ENCODE measurements at places on chromosomes 11 and 22.

GRCh38 chr11:86547727-86548126, 124.7 kb downstream of the ME3 start:
- DNase-seq = no peak
- no peaks in the 10 kb centered on the region for H3K27me3 ChIP-seq
- H3K27ac ChIP-seq = no peak overlapping the region
- H3K4me3 ChIP-seq = no peak overlapping the region
- no peaks in the 10 kb centered on the region for H3K36me3 ChIP-seq
- peaks cover 23% of the 10 kb centered on the region for H3K4me1 ChIP-seq

- DNase-seq = no peak
- H3K27me3 ChIP-seq = peaks cover 29% of the 10 kb centered on the region
- no peak overlapping the region for H3K27ac ChIP-seq
- peaks cover 15% of the 10 kb centered on the region for H3K4me1 ChIP-seq
Measured at GRCh38 chr11:2933375-2934020, 4.3 kb upstream of the PHLDA2 start.

DNA sequence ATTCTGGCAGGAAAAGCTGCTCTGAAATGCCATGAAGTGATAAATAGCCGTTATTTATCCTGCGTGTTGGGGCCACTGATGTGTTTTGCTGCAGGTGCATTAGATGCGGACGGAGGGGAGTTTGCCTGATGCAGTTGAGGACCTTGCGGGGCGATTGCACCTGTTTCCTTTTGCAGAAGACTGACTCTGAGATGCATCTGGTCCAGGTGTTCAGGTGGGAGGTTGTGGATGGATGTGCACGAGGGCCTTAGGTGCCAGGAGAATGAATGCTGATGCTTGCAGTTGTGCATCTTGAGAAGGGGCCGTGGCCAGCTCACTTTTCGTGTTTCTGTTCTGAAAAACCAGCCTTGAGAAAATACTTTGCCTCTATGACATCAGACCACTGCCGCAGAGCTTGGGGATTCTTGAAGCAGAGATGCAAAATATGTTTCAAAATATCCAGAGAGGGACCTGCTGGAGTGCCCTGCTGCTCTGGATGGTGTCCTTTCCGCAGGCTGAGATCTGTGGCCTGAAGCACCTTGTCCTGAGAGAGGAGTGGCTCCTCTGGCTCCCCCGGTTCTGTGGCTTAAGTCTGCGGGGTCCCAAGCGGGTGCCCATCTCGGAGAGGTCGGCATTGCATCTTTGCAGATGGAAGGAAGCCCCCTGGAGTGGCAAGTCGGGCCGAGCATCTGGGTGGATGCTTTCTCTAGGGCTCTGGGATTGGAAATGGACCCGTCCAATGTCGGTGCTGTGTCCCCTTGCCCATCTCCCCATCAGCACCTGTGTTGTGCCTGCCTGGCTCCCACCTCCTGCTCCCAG, 1031.1 kb downstream of the TBC1D22A start:
- no peaks in the 10 kb centered on the region for H3K4me1 ChIP-seq
- no peak overlapping the region for H3K4me3 ChIP-seq
- no peaks in the 10 kb centered on the region for H3K27me3 ChIP-seq
- no peak for DNase-seq

DNA sequence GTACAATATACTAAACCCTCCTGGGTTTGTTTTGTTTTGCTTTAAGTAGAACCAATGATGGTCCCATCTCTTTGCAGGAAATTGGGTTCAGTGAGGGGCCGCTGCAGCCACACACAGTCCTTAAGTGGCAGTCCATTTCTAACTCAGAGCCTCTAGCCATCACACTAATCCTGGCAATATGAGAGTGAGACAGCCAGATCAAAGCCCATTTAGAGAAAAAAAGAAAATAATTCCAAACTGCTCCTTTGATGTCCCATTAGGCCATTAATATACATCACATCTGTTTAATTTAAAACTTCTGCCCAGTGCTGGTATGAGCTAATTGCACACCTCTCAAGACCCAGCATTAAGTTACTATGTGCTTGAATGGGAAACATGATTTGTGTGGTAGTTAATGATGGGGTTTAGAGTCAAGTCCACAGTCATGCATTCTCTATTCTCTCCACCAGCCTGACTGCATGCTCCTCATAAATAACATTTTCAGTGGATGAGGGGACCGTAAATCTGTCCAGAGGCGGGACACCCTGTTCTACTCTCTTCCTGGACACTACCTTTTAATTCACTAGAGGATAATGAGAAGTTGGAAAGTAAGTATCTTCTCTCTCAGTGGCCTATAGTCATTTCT, 53.8 kb upstream of the BIRC3 start:
- no peak for DNase-seq
- H3K4me3 ChIP-seq = no peak overlapping the region
- peaks cover 14% of the 10 kb centered on the region for H3K4me1 ChIP-seq
- H3K36me3 ChIP-seq = no peaks in the 10 kb centered on the region

DNA sequence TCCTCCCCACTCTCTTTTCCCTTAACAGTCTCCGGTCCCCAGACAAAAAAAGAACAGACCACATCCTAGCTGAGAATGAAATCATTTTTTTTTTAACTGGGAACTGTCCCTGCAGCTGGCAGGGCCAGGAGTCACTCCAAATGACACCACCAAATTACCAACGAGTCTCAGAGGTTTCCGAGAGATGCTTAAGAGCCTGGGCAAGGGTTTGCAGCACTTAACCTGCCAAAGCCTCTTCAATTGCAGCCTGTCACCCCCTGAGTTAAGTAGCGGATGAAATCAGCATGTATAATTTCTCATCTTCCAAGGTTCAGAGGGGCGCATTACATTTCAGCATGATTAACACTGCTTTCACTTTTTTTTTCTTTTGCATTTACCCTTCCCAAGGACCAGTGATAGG, 71.8 kb downstream of the TENM4 start:
- no peaks in the 10 kb centered on the region for H3K36me3 ChIP-seq
- no peak overlapping the region for H3K27ac ChIP-seq
- no peak overlapping the region for H3K4me3 ChIP-seq
- peaks cover 24% of the 10 kb centered on the region for H3K27me3 ChIP-seq
- no peaks in the 10 kb centered on the region for H3K4me1 ChIP-seq

DNA sequence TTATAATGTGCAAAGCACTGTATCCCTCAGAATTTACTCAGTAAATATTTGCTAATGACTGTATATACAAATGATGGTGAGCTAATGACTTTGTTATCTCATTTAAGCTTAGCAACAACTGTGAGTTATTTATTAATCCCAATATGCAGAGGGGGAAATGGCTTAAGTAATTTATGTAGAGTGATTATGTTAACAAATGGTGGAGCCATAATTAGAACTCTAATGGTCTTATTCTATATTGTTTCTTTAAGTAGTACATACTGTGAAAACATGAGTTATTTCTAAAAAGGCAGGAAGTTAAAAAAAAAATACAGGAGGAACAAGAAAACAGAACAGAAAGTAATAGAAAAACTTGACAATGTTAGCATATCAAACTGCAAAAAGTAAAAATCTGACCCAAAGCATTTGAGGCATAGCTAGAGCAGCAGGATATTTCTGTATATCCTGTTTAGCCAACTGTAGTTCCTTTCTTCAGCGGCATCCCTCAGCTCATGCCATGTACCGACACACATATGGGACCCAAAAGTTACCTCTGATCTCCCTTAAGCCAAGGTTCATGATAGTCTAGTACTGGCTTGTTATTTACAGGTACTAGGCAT, 94.2 kb downstream of the FCHSD2 start:
- no peaks in the 10 kb centered on the region for H3K36me3 ChIP-seq
- DNase-seq = no peak
- H3K27me3 ChIP-seq = no peaks in the 10 kb centered on the region
- H3K27ac ChIP-seq = no peak overlapping the region

GRCh38 chr11:121298774-121299173, 6.2 kb downstream of the SC5D start:
- H3K36me3 ChIP-seq = no peaks in the 10 kb centered on the region
- H3K27ac ChIP-seq = no peak overlapping the region
- peaks cover 1% of the 10 kb centered on the region for H3K4me1 ChIP-seq
- H3K27me3 ChIP-seq = no peaks in the 10 kb centered on the region
- no peak overlapping the region for H3K4me3 ChIP-seq
- no peak for DNase-seq

GRCh38 chr22:38171927-38172831, 9.5 kb downstream of the PLA2G6 start:
- no peak overlapping the region for H3K4me3 ChIP-seq
- no peak for DNase-seq
- no peaks in the 10 kb centered on the region for H3K27me3 ChIP-seq
- peaks cover 3% of the 10 kb centered on the region for H3K4me1 ChIP-seq

GRCh38 chr11:17513853-17514252, 30.4 kb downstream of the USH1C start:
- H3K4me3 ChIP-seq = no peak overlapping the region
- peaks cover 4% of the 10 kb centered on the region for H3K4me1 ChIP-seq
- no peak overlapping the region for H3K27ac ChIP-seq
- H3K36me3 ChIP-seq = peaks cover 75% of the 10 kb centered on the region

- no peak for DNase-seq
- H3K27ac ChIP-seq = peak overlapping the region; percentile 76
- H3K27me3 ChIP-seq = no peaks in the 10 kb centered on the region
- peak overlapping the region; percentile 59 for H3K4me3 ChIP-seq
- H3K36me3 ChIP-seq = no peaks in the 10 kb centered on the region
Measured at GRCh38 chr22:24952837-24953383, 394 bp downstream of the KIAA1671 start.

- H3K4me1 ChIP-seq = no peaks in the 10 kb centered on the region
- peaks cover 23% of the 10 kb centered on the region for H3K27me3 ChIP-seq
- H3K36me3 ChIP-seq = no peaks in the 10 kb centered on the region
- DNase-seq = no peak
- no peak overlapping the region for H3K27ac ChIP-seq
- no peak overlapping the region for H3K4me3 ChIP-seq
Measured at GRCh38 chr11:125192183-125192582, 27.6 kb downstream of the PKNOX2 start.

GRCh38 chr11:110912437-110912836, 200.2 kb upstream of the ARHGAP20 start:
- H3K4me1 ChIP-seq = no peaks in the 10 kb centered on the region
- H3K36me3 ChIP-seq = no peaks in the 10 kb centered on the region
- no peak overlapping the region for H3K4me3 ChIP-seq
- DNase-seq = no peak

GRCh38 chr11:72746821-72747220, 5.4 kb downstream of the ARAP1 start:
- no peak overlapping the region for H3K4me3 ChIP-seq
- H3K36me3 ChIP-seq = no peaks in the 10 kb centered on the region
- peaks cover 66% of the 10 kb centered on the region for H3K4me1 ChIP-seq
- DNase-seq = no peak

DNA sequence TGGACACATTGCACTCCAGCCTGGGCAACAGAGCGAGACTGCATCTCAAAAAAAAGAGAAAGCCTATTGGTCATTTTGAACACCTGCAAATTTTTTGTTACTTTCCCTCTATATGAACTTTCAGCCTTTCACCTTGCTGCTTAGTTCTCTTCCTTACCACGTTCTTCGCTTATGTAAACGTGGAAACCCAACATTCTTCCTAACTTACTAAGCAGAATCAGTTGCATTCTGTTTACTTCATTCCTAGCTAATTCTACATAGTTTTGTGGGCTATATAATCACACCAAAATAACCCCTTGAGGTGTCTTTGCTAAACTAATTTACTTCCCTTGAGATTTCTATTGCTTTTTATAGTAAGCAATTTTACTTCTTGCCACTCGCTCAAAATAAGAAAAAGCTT, 23.2 kb downstream of the MS4A4A start:
- H3K27ac ChIP-seq = no peak overlapping the region
- no peaks in the 10 kb centered on the region for H3K27me3 ChIP-seq
- no peaks in the 10 kb centered on the region for H3K36me3 ChIP-seq
- DNase-seq = no peak
- no peaks in the 10 kb centered on the region for H3K4me1 ChIP-seq

GRCh38 chr11:62411524-62411923, 7.3 kb upstream of the SCGB1A1 start:
- no peak overlapping the region for H3K27ac ChIP-seq
- H3K4me1 ChIP-seq = no peaks in the 10 kb centered on the region
- H3K36me3 ChIP-seq = no peaks in the 10 kb centered on the region
- H3K27me3 ChIP-seq = no peaks in the 10 kb centered on the region
- DNase-seq = no peak

- no peaks in the 10 kb centered on the region for H3K36me3 ChIP-seq
- no peak for DNase-seq
- peaks cover 4% of the 10 kb centered on the region for H3K27me3 ChIP-seq
- no peak overlapping the region for H3K4me3 ChIP-seq
Measured at GRCh38 chr11:35166369-35167360, 27.7 kb downstream of the CD44 start.

- H3K4me3 ChIP-seq = no peak overlapping the region
- H3K4me1 ChIP-seq = peaks cover 4% of the 10 kb centered on the region
- peaks cover 17% of the 10 kb centered on the region for H3K36me3 ChIP-seq
- no peaks in the 10 kb centered on the region for H3K27me3 ChIP-seq
Measured at GRCh38 chr11:118102721-118103261, 16.0 kb upstream of the SMIM35 start.

- H3K4me1 ChIP-seq = no peaks in the 10 kb centered on the region
- no peak for DNase-seq
- no peak overlapping the region for H3K27ac ChIP-seq
- no peaks in the 10 kb centered on the region for H3K27me3 ChIP-seq
Measured at GRCh38 chr11:72962084-72962483, 147.9 kb downstream of the ATG16L2 start.

GRCh38 chr11:106101370-106101769, 23.9 kb downstream of the AASDHPPT start:
- DNase-seq = no peak
- no peak overlapping the region for H3K27ac ChIP-seq
- no peak overlapping the region for H3K4me3 ChIP-seq
- H3K36me3 ChIP-seq = peaks cover 12% of the 10 kb centered on the region

- H3K4me1 ChIP-seq = peaks cover 14% of the 10 kb centered on the region
- no peaks in the 10 kb centered on the region for H3K36me3 ChIP-seq
- DNase-seq = peak; percentile 78
- H3K27me3 ChIP-seq = no peaks in the 10 kb centered on the region
Measured at GRCh38 chr11:8032576-8033304, 45.6 kb downstream of the EIF3F start.

GRCh38 chr22:32991353-32992101, 66.7 kb downstream of the SYN3 start:
- no peak for DNase-seq
- H3K4me1 ChIP-seq = peaks cover 3% of the 10 kb centered on the region
- peaks cover 4% of the 10 kb centered on the region for H3K27me3 ChIP-seq
- no peaks in the 10 kb centered on the region for H3K36me3 ChIP-seq
